Adrenal gland (tissue), 19 donors: ENCODE measurements at places on chromosomes 1 and 21. TPM values are rescaled to one million over a fixed set of nuclear protein-coding genes. Genes with fewer than 3 reads are reported as not detected.

KIAA1614 gene
- 0.95 TPM for total RNA-seq

SLC35F3 gene
- 3.2 TPM for total RNA-seq

TEX38 gene
- 0.11 TPM for total RNA-seq

DNA sequence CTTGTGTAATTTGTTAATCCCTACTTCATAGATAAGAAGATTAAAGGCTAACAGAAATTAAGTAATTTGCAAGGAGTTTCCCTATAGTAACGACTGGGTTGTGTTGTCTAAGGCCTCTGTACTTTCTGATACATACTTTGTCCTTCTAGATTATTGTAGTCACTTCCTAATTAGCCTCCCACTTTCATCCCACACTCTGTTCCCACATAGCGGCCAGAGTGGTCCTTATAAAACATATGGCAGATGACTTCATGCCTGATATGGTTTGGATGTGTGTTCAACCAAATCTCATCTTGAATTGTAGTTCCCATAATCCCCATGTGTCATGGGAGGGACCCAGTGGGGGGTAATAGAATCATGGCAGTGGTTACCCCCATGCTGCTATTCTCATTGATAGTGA, 120.5 kb upstream of the DAB1 start:
- H3K27me3 ChIP-seq: no peaks in the 10 kb centered on the region
- DNase-seq: no peak
- no peaks in the 10 kb centered on the region for H3K4me1 ChIP-seq
- no peak overlapping the region for H3K4me3 ChIP-seq
- no peaks in the 10 kb centered on the region for H3K36me3 ChIP-seq
- no peak overlapping the region for H3K27ac ChIP-seq

- H3K27me3 ChIP-seq: no peaks in the 10 kb centered on the region
- H3K27ac ChIP-seq: no peak overlapping the region
- no peak overlapping the region for H3K4me3 ChIP-seq
Measured at GRCh38 chr21:42564561-42564971, 50.9 kb downstream of the SLC37A1 start.

DNA sequence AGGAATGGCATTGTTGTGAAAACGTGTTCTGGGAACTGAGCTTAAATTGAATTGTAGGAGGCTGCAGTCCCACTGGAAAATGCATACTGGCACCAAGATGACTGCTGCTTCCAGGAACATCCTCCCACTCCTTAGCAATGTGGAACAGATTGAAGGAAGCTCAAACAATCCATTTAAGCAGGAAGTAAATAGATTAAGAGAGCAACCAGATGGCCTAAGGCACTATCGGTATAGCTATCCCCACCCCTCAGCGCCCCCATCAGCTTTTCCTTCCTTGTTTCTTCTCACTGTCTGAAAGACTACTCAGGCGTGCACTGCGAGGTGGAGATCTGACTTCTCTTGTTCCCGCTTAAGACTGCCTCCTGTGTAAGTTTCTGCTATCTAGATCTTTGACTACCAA, 4.0 kb upstream of the IFI16 start:
- H3K4me3 ChIP-seq: no peak overlapping the region
- no peaks in the 10 kb centered on the region for H3K27me3 ChIP-seq
- peak; percentile 27 for DNase-seq
- H3K36me3 ChIP-seq: no peaks in the 10 kb centered on the region

GRCh38 chr1:51189421-51190073, 46.5 kb upstream of the RNF11 start:
- H3K4me3 ChIP-seq: no peak overlapping the region
- peak; percentile 46 for DNase-seq
- no peaks in the 10 kb centered on the region for H3K4me1 ChIP-seq
- no peak overlapping the region for H3K27ac ChIP-seq
